ENCODE measurements at places on chromosomes 6 and 20. TPM values are rescaled to one million over a fixed set of nuclear protein-coding genes. Genes with fewer than 3 reads are reported as not detected.

ZNF343 gene
- total RNA-seq = 9.1 TPM

HS3ST5 gene
- not detected for total RNA-seq

IFNGR1 gene
- total RNA-seq = 71.5 TPM

SASH1 gene
- total RNA-seq = 77.6 TPM

SLC22A16 gene
- not detected for total RNA-seq

HTR1B gene
- 17.9 TPM for total RNA-seq

SIRPB2 gene
- 3.0 TPM for total RNA-seq

OSBPL2 gene
- 16.2 TPM for total RNA-seq

REV3L gene
- total RNA-seq = 22.0 TPM

MCHR2 gene
- total RNA-seq = not detected

WFDC12 gene
- total RNA-seq = not detected

COL12A1 gene
- 11.1 TPM for total RNA-seq

KCNK16 gene
- total RNA-seq = not detected

SNAP91 gene
- not detected for total RNA-seq

HSPA1A gene
- total RNA-seq = 61.9 TPM

Data from epithelial cell of umbilical artery (primary cell).